ENCODE measurements at places on chromosomes 1 and 21. TPM values are rescaled to one million over a fixed set of nuclear protein-coding genes. Genes with fewer than 3 reads are reported as not detected.

KCNK2 gene
- total RNA-seq: not detected

LINGO4 gene
- total RNA-seq: 0.20 TPM

TRABD2B gene
- total RNA-seq: 8.1 TPM

KCNT2 gene
- total RNA-seq: 14.1 TPM

AVPR1B gene
- total RNA-seq: not detected

NBPF3 gene
- 4.8 TPM for total RNA-seq

HSD11B1 gene
- 3.7 TPM for total RNA-seq

LRRC41 gene
- total RNA-seq: 57.8 TPM

C1orf141 gene
- not detected for total RNA-seq

HSPB7 gene
- 1,082 TPM for total RNA-seq

GRCh38 chr1:206706298-206706791 is 21.6 kb downstream of the MAPKAPK2 start:
- no peaks in the 10 kb centered on the region for H3K27me3 ChIP-seq
- no peak overlapping the region for H3K4me3 ChIP-seq
- peak overlapping the region; percentile 68 for H3K27ac ChIP-seq
- no peaks in the 10 kb centered on the region for H3K4me1 ChIP-seq
- peak; percentile 75 for DNase-seq
- no peaks in the 10 kb centered on the region for H3K36me3 ChIP-seq

DNA sequence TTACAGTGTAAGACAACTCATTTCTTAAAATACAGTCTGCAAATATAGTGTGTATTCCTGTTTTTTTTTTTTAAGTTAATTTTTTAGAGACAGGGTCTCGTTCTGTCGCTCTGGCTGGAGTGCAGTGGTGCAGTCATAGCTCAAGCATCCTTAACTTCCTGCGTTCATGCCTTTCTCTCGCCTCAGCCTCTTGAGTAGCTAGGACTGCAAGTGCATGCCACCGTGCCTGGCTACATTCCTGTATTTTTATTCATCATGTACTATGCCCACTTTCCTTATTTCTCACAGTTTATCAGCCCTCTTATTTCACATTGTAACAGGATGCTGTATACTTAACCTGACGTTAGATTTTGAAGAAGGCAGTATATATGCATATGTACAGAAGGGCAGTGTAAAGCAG is 26.7 kb downstream of the MIER1 start:
- H3K4me3 ChIP-seq: no peak overlapping the region
- no peaks in the 10 kb centered on the region for H3K4me1 ChIP-seq
- H3K36me3 ChIP-seq: peaks cover 54% of the 10 kb centered on the region
- H3K27ac ChIP-seq: no peak overlapping the region

GRCh38 chr1:36602184-36602583 is 119.5 kb upstream of the CSF3R start:
- no peak overlapping the region for H3K27ac ChIP-seq
- H3K36me3 ChIP-seq: no peaks in the 10 kb centered on the region
- no peak overlapping the region for H3K4me3 ChIP-seq
- no peak for DNase-seq

GRCh38 chr1:148434832-148435231 is 48.3 kb downstream of the PPIAL4G start:
- no peaks in the 10 kb centered on the region for H3K36me3 ChIP-seq
- no peaks in the 10 kb centered on the region for H3K27me3 ChIP-seq
- no peak overlapping the region for H3K27ac ChIP-seq
- H3K4me3 ChIP-seq: no peak overlapping the region
- no peaks in the 10 kb centered on the region for H3K4me1 ChIP-seq
- DNase-seq: no peak

DNA sequence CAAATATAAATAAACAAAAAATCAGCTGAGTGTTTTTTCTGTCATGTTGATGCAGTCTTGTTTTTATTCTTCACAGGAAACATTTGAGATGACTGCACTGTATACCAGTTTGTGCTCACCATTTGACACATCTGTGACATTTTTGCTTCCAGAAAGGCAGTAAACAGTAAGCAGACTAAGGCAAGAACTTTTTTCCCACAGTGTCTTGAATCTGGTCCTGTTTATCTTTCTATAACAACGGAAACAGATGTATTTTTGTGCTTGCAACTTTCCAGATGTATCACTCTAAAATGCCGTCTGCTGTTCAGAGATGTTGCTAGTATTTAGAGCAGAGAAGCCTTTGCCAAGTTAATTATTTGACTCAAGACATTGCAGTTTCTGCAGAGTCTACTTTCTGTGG is 105.5 kb downstream of the ZC3H11B start:
- no peaks in the 10 kb centered on the region for H3K27me3 ChIP-seq
- no peaks in the 10 kb centered on the region for H3K36me3 ChIP-seq
- no peak overlapping the region for H3K4me3 ChIP-seq
- DNase-seq: no peak
- no peak overlapping the region for H3K27ac ChIP-seq
- H3K4me1 ChIP-seq: no peaks in the 10 kb centered on the region

DNA sequence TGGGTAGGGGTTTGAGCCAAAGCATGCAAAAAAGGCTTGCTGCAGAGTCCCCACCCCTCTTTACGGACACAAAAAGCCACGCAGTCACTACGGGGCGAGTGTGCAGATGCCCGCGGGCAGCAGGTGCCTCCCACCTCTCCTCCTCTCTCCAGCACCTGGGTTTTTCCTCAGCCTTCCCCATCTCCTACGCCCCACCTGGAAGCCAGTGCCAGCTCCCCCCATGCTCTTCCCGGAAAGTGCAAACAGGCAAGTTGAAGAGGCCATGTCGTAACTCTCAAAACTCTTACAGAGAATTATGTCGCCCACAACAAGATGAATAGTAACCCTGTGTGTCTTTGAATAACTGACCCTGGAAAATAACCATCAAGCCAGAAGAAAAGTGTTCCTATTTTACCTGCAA is 82.5 kb downstream of the PDE9A start:
- H3K27me3 ChIP-seq: no peaks in the 10 kb centered on the region
- H3K4me3 ChIP-seq: no peak overlapping the region
- H3K36me3 ChIP-seq: no peaks in the 10 kb centered on the region
- H3K4me1 ChIP-seq: peaks cover 23% of the 10 kb centered on the region

DNA sequence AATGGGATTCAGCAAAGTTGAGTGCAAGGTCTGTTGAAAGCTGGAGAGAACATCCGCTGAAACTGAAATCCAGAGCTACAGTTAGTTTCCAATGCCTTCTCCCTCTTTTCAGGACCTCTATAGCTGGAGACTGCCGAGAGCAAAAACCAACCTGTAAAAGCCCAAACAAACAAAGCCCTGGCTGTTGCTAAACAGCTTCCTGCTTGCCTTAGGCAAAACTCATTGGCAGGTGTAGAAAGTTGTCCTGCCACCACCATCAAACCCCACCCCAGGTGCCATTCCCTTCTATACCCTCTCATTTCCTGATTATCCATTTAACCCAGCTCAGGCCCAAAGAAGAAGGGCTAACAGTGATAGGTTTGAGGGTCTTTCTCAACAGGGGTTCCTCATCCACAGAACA is 24.7 kb downstream of the SCYL3 start:
- no peak overlapping the region for H3K4me3 ChIP-seq
- no peaks in the 10 kb centered on the region for H3K27me3 ChIP-seq
- H3K27ac ChIP-seq: no peak overlapping the region
- no peaks in the 10 kb centered on the region for H3K4me1 ChIP-seq

DNA sequence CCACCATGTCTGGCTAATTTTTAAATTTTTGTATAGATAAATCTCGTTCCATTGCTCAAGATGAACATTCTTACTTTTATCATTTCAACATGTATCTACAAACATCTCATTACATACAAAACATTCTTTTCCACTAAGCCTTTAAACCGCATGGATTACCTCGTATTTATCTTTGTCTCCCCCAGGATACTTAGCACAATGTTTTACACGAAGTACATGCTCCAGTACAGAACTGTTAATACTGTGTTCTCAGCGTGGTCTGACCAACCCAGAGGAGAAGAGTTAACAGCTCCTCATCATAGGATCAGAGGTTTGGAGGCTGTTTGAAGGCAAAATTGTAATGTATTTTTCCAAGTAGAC is 7.4 kb downstream of the PIK3C2B start:
- H3K27ac ChIP-seq: no peak overlapping the region
- H3K36me3 ChIP-seq: no peaks in the 10 kb centered on the region
- no peaks in the 10 kb centered on the region for H3K4me1 ChIP-seq
- no peaks in the 10 kb centered on the region for H3K27me3 ChIP-seq

GRCh38 chr1:213987422-213987926 is 299 bp upstream of the PROX1 start:
- no peaks in the 10 kb centered on the region for H3K27me3 ChIP-seq
- H3K4me1 ChIP-seq: no peaks in the 10 kb centered on the region
- no peaks in the 10 kb centered on the region for H3K36me3 ChIP-seq
- peak overlapping the region; percentile 65 for H3K4me3 ChIP-seq
- DNase-seq: peak; percentile 94

DNA sequence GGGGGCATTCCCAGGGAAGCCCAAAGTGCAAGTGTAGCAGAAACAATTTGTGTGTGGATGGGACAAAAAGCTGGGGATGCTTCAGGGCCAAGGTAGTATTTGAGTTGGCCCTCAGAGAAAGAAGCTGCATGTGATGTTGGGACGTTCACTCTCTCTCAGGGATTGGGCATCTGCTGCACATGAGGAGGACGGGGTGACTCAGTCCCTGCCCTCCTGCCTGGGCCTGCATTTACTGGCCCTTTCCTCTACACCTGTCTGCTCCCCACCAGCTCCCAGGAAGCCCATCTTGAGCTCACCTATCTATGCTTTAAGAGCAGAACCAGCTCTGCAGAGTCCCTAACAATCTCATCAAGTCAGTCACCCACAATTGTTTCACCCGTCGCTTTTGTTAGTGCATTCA is 23.5 kb upstream of the MPZL1 start:
- H3K36me3 ChIP-seq: peaks cover 45% of the 10 kb centered on the region
- no peaks in the 10 kb centered on the region for H3K27me3 ChIP-seq
- peak overlapping the region; percentile 67 for H3K27ac ChIP-seq
- no peak overlapping the region for H3K4me3 ChIP-seq
- DNase-seq: no peak

DNA sequence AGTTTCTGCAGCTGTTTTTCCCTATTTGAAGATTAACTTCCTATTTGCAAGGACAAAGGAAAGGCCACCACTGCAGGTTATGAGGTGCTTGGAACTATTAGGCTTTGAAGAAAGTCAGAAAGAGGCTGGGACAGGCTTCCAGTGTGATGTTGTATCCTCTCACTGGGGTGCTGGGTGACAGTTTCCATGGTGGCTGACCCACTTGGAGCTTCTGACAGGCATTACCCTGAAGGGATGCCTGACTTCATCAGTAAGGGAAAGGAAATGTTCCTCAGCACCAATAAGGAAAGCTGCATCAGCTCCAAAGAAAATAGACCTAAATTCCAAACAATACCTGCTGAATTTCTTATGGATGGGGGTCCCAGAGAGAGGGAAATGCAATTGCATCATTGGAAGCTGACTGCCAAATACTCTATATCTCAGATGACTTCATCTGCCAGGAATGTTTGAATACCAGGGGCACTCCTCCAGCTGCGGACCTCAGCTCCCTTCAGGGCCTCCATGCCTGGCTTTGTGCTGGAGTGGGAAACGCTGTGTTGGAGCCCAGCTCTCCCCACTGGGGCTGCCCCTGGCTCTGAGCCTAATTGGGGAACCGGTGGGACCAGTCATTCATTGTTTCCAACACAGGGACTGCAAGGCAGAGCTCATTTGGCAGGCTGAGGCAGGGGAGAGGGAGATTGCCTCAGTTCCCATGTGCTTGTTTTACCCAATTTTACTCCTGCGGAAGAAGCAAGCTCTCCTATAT is 76.6 kb downstream of the RGL1 start:
- H3K4me3 ChIP-seq: no peak overlapping the region
- peak; percentile 70 for DNase-seq
- H3K27ac ChIP-seq: peak overlapping the region; percentile 55
- H3K36me3 ChIP-seq: peaks cover 17% of the 10 kb centered on the region
- no peaks in the 10 kb centered on the region for H3K27me3 ChIP-seq

DNA sequence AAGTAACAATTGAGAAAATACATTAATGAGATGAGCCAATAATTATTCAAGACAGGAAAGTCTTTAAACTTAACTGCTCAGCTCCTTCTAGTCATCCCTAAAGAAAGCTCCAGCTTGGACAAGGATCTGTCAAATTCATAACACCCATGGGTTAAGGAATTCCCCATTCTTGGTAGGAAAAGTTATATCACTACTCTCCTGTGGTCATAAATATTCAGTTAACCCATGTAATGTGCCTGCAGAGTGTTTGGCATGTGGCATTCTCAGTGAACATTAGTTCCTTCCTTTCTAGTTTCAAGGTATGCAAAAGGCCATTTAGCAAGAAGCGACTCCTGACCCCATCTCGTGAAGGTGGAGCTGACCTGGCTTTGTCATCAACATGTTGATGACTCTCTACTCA is 76.7 kb upstream of the VCAM1 start:
- DNase-seq: no peak
- H3K4me1 ChIP-seq: no peaks in the 10 kb centered on the region
- H3K4me3 ChIP-seq: no peak overlapping the region
- H3K36me3 ChIP-seq: no peaks in the 10 kb centered on the region
- H3K27ac ChIP-seq: no peak overlapping the region

DNA sequence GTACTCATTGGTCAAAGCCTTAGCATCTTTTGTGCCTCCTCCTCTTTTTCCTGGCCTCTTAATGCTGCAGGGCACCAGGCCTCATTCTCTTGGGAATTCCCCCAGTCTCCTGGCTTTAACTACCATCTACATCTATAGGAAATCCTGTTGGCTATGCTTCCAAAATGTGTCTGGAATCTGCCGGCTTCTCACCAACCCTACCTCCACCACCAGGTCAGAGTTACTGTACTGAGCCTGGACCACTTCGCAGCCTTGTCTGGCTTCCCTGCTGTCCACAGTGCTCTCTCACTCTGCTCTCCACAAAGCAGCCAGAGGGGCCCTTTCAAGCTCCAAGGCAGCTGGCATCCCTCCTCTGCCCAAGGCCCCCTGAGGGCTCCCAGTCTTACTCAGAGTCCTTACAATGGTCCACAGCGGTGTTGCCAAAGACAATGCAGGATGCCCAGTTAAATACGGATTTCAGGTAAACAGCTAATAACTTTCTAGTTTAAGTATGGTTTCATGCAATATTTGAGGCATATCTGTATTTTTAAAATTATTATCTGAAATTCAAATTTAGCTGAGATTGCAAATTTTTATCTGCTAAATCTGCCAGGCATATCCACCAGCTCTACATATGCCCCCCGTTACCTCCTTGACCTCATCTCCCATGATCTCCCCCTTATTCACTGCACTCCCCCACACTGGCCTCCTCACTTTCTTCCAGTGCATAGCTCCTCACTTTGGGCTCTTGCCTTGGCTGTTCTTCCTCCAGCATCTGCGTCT is 34.5 kb upstream of the FAM163A start:
- H3K36me3 ChIP-seq: no peaks in the 10 kb centered on the region
- no peaks in the 10 kb centered on the region for H3K27me3 ChIP-seq
- peaks cover 15% of the 10 kb centered on the region for H3K4me1 ChIP-seq
- no peak for DNase-seq
- H3K27ac ChIP-seq: no peak overlapping the region
- H3K4me3 ChIP-seq: no peak overlapping the region
